CD8-positive, alpha-beta memory T cell (primary cell): ENCODE measurements at places on chromosomes 3 and 15. TPM values are rescaled to one million over a fixed set of nuclear protein-coding genes. Genes with fewer than 3 reads are reported as not detected.

Gene CP
- total RNA-seq, result not detected

Gene ARNT2
- total RNA-seq, result 0.13 TPM

Gene P2RY12
- total RNA-seq, result not detected

Gene ISY1
- total RNA-seq, result 84.6 TPM

Gene CLRN1
- not detected for total RNA-seq

Gene TMEM212
- total RNA-seq, result not detected

Gene FOXB1
- total RNA-seq, result 0.37 TPM

Gene NR1I2
- 0.38 TPM for total RNA-seq

Gene ERICH6
- not detected for total RNA-seq

Gene GOLGA6L22
- total RNA-seq, result not detected

Gene CCK
- total RNA-seq, result not detected

- DNase-seq, result no peak
Measured at GRCh38 chr3:188446766-188447165, 292.8 kb downstream of the LPP start.

GRCh38 chr15:80512726-80513660 is 108.8 kb downstream of the ARNT2 start:
- no peak for DNase-seq

GRCh38 chr3:84209474-84209873 is 749.3 kb upstream of the CADM2 start:
- no peak for DNase-seq

GRCh38 chr3:54970895-54971294 is 43.0 kb upstream of the LRTM1 start:
- DNase-seq, result no peak

DNA sequence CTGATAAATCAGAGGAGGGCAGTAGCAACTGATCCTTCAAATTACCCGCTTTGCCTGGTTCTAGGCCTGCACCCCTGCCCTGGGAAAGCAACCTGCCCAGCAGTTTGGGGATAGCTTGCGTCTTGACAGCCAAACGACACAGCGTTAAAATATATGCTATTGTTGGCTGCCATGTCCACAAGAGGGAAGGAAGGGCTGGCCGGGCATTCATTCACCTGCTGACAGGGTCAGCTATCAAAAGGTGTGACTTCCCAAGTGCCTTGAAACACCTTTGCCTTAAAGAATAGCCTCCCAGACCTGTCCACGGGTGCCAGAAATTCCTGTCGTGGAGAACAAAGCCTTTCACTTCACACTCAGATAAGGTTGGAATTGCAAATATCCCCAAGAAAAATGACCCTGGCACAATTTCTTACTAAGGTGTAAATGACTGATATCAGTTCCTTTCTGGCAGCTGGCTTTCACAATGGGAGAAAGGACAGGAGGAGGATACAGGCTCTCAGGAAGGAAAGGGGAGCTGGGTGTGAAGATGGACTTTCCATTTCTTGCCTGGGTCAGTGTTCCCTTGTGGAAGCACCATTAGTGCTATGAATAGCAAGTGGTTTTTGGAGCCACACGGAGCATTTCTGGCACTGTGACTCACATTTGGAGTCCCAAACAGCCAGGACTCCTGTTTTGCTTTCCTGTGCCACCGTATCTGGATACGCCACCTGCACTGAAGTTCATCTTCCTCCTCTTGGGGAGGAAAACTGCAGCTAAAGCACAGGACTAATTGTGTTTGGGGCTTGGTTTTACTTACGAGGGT is 19.2 kb downstream of the ALDH1A3 start:
- DNase-seq, result no peak

DNA sequence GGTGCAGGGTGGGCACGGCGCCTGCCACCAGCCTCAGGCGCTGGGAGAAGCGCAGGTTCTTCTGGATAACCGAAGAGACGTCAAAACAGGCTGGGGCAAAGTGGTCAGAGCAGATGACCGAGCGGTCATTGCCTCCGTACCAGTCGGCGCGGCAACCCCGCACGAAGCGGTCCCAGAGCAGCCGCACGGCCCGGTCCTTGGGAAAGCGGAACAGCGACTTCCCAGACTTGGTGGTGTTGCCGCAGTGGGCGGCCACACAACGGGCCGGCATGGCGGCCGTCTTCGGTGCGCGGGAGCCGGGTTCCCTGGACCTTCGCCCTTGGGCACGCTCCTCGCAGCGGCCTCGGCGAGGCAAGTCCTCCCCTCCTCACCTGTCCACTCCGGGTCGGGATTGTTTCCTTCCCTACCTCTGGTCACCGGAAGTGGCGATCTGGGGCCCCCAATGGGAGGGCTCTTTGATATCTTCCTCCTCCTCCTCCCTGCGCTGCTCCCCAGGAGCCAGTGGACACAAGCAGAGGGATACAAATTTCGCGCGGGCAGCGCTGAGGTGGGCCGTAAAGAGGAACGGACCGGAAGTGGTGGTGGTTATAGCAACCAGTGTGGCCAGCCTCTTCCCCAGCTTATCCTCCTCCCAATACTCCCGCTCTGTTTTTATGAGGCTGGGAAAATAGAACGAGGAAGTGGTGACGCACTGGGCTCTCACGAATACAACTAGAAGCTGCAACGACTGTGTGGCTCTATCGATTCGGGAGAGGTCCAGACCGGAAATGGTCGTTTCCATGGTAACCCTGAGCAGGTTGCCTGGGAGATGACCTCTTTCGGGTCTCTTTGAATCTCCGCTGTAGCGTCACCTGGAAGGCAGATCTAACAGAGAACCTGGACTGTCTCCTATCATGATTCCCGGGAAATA is at the start of the genes LRRC49 and THAP10:
Gene LRRC49 (plus strand): TSS at position 825 of the 910 bp plus-strand sequence. CDS start 69 bp downstream, at position 894.
Gene THAP10 (minus strand): TSS at position 432 of the 910 bp plus-strand sequence. CDS start 161 bp downstream, at position 271.
- DNase-seq, result no peak

DNA sequence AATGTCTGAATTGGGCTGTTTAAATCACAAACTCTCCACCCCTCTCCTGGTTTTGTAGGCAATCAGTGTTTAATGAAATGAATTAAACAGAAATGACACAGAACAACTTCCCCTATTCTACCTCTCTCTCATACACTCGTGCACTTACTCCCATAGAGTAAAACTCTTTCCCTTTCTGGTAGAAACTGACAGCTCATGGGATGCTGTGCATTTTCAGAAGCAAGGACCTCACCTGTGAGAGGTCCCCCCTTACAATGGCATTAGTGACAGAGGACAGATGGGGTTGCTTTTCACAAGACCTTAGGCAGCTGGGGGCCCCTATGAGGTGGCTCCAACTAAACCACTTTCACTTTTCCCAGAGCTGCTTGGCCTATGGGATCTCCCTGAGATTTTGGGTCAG is 31.9 kb downstream of the PARP16 start:
- no peak for DNase-seq

DNA sequence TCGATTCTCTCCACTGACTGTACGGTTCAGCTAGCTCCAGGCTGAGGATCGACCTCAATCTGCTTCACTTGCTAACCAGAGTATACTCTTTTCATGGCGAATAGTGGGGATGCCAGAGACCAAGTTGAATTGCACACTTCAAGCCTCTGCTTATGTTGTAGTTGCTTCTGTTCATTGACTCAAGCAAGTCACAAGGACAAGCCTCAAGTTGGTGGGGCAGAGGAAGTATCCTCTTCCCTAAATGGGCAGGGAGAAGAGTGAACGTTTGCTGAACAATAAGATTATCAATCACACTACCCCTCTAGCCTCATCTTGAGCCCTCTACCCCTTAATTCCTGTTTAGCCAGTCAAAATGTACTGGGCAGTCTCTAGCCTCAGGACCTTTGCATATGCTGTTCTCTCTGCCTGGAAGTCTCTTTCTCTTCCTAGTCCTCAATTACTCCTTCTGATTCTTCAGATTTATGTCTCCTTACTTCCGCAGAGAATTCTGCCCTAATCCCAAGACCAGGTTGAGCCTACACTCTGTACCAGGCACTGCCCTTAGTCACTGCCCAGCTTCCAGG is 390.4 kb upstream of the PROK2 start:
- no peak for DNase-seq

GRCh38 chr3:8658306-8659212 is 14.0 kb upstream of the SSUH2 start:
- no peak for DNase-seq

GRCh38 chr3:168824107-168824506 is 728.4 kb upstream of the GOLIM4 start:
- DNase-seq, result no peak

DNA sequence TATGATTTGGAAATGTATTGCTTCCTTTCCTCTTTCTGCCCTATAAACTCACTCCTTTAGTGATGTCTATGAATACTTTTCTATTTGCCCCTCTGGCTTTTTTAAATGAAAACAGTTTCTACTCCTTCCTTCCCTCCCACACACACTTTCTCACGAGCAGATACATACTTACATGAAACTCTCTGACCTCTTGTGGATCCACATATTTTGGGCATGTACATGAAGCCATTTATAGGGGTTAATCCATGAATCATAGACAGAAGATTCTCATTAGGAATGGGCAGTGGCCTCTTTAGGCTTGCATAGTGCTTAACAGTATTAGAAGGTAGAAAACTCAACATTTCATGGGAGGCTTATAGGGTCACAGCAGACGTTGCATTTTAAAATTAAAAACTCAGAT is 24.8 kb downstream of the ANAPC13 start:
- DNase-seq, result no peak

DNA sequence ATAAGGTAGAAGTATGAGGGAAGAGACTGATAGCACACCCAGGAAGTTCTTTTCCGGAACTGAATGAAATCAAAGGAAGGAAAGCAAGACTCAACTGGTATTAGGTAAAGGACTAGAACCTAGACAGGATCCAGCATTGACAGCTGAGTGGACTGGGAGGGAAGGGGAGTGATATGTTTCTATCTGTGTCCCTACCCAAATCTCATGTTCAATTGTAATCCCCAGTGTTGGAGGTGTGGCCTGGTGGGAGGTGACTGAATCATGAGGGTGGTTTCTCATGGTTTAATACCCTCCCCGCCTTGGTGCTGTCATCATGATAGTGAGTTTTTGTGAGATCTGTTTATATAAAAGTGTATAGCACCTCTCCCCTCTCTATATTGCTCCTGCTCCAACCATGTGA is 415.9 kb upstream of the KCNMB2 start:
- DNase-seq, result no peak

GRCh38 chr15:90264671-90265070 is 801 bp upstream of the NGRN start:
- no peak for DNase-seq

DNA sequence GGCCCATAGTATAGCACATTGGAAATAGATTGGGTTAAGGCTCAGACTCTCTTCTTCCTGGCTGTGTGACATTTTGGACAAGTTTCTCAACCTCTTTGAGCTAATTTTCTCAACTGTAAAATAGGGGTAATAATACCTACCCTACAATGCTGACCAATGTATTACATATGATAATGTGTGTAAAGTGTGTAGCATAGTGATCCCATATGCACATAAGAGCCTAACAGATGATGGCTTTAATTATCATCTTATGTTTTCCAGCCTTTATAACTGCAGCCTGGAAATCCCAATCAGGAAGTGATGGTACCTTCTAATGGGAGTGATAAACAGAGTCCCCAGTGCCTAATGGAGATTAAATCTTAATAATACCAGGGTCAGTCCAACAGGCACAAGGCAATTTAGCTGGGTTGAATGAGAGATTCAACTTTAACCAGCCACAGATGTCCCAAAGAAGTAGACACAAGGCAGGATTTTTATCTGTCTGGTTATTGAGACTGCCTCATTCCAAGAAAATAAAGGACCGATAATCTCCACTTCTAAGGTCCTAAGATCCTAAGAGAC is 12.0 kb downstream of the ADAMTS9 start:
- DNase-seq, result no peak

DNA sequence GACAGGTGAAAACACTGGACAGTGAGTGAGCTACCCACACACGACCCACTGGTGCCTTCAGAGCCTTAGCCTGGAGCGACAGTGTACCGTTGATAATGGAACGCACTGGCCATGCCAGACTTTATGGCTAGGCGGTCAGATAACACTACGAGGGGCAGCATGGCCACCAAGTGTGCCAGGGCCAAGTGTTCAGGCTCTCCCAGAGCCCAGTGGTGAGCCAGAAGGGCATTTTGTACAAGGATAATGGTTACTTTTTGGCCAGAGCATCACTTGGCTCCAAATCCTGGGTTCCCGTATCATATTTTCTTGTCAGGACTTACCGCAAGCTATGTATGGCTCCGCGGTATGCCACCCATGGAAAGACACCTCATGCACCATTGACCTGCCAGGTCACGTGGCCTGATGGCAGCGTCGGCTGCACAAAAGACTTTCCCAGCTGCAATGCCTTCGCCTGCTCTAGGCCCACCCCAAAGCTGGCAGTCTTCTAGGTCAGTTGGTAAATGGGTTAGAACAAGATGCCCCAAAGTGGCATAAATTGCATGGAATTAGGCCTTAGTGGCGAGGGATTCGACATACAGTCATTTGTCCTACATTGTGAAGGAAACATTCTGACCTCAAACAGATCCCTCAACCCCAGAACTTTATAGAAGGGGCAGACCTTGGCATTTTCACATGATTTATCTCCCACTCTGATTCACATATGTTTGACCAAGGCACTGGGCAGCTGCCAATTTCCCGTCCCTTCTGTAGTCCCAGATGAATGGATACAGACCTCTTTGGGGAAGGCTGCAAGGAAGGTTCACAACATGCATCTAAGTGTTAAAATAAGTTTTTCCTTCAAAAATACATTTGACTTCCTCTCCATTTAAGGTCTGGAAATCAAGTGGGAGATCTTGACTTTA is 12.2 kb upstream of the SLC28A1 start:
- DNase-seq, result no peak

- no peak for DNase-seq
Measured at GRCh38 chr15:36653851-36654250, 74.4 kb downstream of the CDIN1 start.

GRCh38 chr3:20772869-20773268 is 586.9 kb upstream of the SGO1 start:
- no peak for DNase-seq

DNA sequence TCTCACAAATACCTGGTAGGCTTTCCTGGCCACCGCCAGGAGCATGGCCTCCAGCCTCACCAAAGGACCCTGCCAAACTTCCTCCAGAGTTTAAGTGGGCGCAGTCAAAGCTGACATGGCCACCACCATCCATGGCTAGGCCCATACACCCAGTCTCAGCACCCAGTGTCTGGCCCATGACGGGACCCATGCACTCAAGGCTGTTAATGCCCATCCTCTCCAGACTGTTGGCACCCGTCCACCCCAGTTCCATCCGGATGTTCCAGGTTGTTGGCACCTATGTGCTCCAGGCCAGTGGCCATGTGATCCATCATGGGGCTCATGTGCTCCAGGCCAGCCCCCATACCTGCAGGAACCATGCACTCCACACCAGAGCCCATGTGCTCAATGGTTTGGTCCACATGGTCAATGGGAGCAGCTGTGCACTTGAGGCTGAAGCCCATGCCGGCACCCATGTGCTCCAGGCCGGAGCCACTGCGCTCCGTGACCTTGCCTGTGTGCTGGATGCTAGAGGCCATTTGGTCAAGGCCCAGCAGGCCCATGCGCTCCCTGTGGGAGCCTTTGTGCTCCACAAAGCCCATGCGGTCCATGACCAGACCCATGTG is 20.4 kb downstream of the CTDSPL2 start:
- no peak for DNase-seq

DNA sequence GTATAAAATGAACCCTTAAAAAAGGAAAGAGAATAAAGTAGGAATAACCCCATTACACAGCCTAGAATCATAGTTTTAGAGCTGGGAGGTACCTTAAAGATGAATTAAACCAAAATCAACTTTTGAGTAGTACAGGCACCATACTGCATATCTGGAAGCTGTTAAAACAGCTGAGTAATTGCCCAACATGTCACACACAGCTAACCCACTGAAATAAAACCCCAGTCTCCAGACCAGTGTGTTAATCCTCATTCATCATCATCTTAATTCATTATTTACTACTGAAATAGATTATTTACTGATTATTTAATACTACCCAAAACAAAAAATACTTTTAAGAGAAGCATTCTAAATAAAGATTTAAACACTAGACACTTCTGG is 52.8 kb downstream of the GPR160 start:
- DNase-seq, result no peak
